Panc1 (cell line): ENCODE measurements at places on chromosomes 5 and 9. TPM values are rescaled to one million over a fixed set of nuclear protein-coding genes. Genes with fewer than 3 reads are reported as not detected.

- no peak overlapping the region for H3K4me3 ChIP-seq
- H3K27me3 ChIP-seq: no peaks in the 10 kb centered on the region
- no peaks in the 10 kb centered on the region for H3K4me1 ChIP-seq
- DNase-seq: no peak
- H3K27ac ChIP-seq: no peak overlapping the region
Measured at GRCh38 chr9:98479967-98480847, 224.8 kb upstream of the TBC1D2 start.

DNA sequence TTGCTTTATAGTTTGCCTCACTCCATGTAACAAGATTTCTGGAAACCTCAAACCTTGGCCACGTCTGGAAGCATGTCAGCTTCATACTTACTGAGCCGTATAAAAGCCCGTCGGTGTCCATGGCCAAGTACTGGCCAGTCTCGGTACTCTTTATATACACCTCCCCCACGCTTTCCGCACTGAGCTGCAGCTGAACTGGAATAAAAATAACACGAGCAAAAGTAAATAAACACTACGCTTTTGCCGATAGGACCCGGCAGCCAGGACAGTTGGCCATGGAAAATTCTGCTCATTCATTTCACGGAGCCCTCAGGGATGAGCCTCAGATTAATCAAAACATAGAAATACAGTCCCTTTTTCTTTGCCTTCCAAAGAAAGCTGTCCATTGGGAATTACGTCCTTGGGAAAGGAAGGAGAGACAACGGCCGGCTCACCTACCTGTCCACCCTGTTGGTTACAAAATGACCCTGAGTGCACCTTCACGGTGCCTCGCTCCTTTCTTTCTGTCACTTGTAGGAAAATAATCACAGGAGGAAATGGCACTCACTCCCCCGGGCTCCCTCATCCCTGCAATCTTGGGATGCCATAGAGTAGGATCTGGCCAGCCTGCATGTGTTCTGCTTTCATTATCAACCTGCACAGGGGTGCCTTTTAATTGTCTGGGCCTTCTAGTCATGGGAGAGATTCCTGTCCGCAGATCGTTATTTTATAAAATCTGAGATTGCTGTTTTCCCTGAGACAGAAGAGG, 85.1 kb downstream of the FGF1 start:
- no peaks in the 10 kb centered on the region for H3K27me3 ChIP-seq
- no peaks in the 10 kb centered on the region for H3K36me3 ChIP-seq
- peak overlapping the region; percentile 64 for H3K27ac ChIP-seq
- no peak for DNase-seq
- peak overlapping the region; percentile 21 for H3K4me3 ChIP-seq

The CDH10 gene
- 0.72 TPM for total RNA-seq

DNA sequence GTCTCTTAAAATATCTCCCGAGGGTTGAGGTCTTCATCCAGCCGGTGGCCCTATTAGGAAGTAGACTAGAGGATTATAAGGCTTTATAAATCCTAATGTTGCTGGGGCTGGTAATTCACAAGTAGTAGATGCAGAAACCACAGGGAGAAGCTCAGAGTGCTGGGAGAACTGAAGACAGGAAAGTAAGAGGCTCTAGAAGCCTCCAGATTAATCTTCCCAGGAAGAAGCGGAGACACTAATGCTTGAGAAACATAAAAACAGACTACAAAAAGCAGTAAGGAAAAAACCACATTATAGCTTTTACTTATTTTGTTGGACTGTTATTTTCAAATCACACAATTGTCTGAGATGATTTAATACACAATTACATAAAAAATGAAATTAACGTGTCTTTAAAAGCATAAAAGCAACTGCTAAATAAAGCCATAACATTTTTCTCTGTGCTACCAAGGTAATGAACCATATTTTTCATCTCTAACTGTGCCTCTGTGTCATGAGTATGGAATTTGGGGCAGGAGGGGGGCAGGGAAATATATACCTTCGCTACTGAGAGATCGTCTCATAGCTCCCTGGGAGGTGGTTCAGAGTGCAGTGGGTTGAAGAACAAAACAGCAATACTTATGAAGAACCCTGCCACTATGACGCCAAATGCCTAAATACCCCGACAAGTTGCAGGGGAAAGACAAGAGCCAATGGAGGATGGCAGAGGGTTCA, 806.2 kb upstream of the WWC1 start:
- no peaks in the 10 kb centered on the region for H3K4me1 ChIP-seq
- no peak overlapping the region for H3K4me3 ChIP-seq
- H3K36me3 ChIP-seq: no peaks in the 10 kb centered on the region
- H3K27ac ChIP-seq: no peak overlapping the region
- no peaks in the 10 kb centered on the region for H3K27me3 ChIP-seq
- no peak for DNase-seq

DNA sequence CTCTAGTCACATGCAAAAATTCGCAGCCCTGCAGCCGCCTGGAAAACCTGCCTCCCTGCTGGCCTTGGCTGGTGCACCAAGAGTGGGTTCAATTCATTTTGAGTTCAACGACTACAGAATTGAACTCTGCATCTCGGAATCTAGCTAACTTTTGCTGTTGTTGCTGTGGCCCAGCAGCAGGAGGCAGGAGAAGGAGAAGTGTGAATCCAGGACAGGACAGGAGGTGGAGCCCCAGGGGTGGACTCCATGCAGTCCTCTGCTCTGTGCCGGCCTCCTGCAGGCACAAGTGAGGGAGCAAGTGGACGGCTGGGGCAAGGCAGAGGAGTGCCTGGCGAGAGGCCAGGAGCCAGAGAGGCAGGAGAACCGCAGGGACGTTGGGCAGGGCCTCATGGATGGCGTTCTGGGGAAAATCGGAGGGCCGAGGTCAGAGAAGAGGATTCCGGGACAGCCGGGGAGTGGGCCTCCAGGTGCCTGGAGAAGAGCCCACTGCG, 214.2 kb downstream of the FANCC start:
- no peaks in the 10 kb centered on the region for H3K27me3 ChIP-seq
- no peak overlapping the region for H3K27ac ChIP-seq
- no peaks in the 10 kb centered on the region for H3K4me1 ChIP-seq
- no peak for DNase-seq

DNA sequence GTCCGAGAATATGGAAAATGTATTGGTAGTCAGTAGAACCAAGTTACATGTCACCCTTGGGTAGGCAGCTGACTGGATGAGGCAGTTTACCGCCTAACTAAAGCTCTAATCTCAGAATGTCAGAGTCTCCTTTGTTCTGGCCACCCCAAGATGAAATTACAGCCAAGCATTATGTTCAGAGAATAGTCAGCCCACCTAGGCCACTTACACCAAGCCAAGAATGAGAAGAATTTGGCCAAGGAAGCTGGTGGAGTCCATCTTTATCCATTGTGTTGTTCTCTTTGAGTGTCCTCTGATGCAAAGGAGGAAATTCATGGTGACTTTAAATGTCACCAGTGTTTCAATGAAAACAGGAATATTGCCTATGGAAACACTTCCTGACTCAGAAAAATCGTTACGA, 275.1 kb upstream of the MAP3K1 start:
- H3K27me3 ChIP-seq: 0 out of 2 replicates have a peak, but pooled peaks cover 2% of the 10 kb centered on the region
- H3K4me1 ChIP-seq: no peaks in the 10 kb centered on the region
- no peak for DNase-seq
- no peaks in the 10 kb centered on the region for H3K36me3 ChIP-seq
- no peak overlapping the region for H3K4me3 ChIP-seq
- H3K27ac ChIP-seq: no peak overlapping the region

DNA sequence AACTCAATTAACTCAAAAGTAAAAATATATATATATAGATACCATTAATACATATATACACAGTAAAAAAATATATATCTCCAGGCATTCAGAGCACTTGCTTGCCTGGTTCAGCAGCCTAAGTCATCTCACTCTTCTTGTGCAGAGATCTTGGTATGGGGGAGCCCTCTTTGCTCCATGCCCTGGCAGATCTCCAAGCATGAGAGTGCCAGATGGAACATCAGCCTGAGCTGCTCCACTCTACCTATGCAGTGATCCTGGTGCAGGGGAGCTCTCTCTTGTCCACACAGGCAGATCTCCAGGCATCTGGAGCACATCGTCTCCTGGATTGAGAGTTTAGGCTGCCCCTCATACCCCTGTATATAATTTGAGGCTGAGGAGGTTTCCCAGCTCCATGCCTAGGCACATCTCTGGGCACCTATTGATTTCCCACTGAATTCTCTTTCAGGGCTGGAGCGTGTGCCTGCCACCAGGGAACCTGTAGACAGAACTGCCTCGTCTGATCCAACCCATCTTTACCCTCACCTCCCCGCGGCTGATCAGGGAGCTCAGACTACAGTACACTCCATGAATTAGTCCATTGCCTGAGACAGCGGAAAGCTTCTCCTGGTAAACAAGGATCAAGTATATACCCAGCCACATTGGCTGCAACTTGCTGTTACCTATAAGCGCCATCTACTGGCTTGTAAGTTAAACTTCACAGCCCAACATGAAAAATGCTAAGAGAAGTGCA, 342.4 kb upstream of the GRIA1 start:
- DNase-seq: peak; percentile 10
- no peaks in the 10 kb centered on the region for H3K4me1 ChIP-seq
- H3K27me3 ChIP-seq: no peaks in the 10 kb centered on the region
- H3K36me3 ChIP-seq: no peaks in the 10 kb centered on the region
- no peak overlapping the region for H3K4me3 ChIP-seq

DNA sequence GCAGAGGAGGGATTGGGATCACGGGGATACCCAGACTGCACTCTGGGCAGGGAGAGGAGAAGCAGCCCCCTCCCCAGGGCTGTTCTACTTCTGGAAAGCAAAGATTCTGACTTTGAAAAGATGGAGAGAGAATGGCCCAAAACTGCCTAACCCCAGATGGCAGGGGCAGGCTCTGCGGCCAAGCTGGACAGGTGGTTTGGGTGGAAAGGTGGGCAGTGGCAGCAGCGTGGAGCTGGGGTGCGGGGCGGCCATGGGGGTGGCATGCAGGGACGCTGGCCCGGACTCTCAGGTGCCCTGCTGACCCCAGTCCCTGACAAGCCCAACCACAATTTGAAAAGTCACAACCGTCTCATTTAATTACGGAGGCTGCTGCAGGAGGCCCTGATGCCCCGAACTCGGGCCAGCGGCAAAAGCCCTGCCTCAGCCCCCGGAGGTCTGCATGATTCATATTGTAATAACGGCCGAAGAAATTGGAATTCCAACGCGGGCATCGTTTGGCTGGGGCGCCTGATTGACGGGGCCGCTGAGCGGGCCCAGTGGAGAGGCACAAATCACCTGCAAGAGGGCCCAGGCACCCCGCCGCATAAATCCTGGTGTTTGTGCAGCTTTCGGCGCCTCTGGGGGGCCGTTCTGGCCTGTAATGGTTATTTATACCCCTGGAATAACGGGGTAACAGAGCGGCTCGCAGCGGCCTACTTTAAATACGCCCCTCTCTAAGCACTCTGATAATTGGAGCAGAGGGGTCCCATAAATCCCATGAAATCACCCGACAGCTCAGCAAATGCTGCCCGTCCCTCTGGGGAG, 41.8 kb upstream of the FCN2 start:
- no peaks in the 10 kb centered on the region for H3K4me1 ChIP-seq
- H3K27me3 ChIP-seq: no peaks in the 10 kb centered on the region
- no peak overlapping the region for H3K4me3 ChIP-seq
- H3K36me3 ChIP-seq: no peaks in the 10 kb centered on the region
- no peak for DNase-seq

DNA sequence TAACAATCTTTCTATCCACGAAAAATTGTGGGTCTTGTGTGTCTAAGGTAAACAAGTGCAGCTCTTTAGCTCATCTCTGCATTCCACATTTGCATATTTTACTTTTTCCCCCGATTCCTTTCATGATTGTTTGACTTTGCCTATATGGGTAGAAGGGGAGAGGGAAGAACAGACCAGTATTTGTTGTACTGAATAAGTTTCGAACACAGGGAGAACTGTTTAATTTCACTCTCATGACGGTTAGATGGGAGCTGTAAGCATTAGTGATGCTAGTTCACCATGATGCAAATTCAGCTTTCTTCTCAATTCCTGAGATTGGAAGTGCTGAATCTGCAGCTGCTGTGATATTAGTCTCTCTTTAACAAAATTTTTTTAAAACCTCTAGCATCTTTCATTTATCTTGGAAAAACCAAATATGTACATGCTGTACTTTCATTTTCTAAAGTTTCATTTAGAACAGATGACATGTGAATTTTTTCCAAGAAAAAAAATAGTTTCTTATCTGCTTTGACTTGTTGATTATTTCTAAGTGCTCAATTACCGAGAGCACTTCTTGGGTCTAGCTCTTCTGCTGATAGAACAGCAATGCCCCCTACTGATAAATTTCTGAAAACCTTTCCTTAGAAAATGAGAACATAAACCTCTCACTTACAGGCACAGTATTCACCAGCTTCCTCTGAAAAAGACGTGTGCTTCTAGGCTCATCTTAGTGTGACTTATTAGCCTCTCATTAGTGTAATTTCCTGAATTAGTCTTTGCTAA, 149.5 kb downstream of the BAAT start:
- H3K36me3 ChIP-seq: no peaks in the 10 kb centered on the region
- no peaks in the 10 kb centered on the region for H3K27me3 ChIP-seq
- no peak for DNase-seq
- no peaks in the 10 kb centered on the region for H3K4me1 ChIP-seq

DNA sequence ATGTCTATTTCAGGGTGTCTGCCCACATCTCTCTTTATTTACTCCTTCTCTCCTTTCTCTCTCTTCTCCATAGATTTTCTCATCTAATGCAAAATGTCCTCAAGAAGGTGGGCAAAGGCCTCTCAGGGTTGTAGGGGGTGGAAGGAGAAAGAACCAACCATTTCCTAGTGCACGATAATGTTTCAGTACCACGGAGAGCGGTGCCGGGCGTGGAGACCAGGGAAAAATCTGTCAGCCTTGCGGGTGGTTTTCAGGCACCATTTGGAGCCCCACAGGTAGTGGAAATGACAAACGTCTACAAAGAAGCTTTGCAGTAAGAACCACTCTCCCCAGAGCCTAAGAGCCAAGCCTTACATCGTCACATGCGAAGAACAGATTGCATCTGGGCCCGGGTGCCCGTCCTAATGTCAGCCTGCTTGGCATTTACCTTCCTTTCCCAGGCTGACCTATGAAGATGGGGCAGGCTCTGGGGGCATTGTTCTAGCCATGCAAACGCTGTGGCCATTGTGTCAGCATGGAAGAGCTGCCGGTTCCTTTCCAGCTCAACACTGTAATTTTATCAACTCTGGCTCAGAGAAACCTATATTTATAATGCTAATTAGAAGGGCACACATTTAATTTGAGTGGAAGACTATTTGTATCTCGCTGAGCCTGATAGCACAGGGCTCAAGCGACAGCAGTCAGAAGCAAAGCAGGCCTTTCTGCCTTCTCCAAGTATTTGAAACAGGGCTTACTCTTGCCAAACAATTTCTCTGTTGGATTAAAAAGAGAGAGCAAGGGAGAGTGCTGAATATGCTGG, 430.1 kb upstream of the WWC1 start:
- H3K4me1 ChIP-seq: no peaks in the 10 kb centered on the region
- H3K4me3 ChIP-seq: no peak overlapping the region
- H3K27me3 ChIP-seq: no peaks in the 10 kb centered on the region
- no peak overlapping the region for H3K27ac ChIP-seq
- DNase-seq: no peak
